ENCODE measurements at places on chromosomes 7 and 10.

DNA sequence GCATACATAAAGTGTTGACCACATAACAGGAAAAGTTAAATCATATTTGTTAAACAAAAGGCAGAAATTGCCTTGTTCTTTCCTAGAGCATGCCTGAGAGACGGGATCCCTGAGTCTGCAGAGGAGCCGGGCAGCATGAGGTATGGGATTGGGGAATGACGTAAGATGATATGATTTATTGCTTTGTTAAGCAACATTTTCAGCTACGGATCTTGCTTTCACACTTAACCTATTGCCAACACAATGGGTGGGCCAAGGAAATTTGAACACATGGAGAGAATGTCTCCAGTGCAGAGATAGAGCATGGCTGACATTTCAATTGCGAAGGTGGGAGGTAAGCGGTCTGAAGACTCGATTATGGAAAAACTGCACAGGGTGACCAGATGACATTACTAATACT lies 76.7 kb downstream of the EMX2 start:
- no peak for DNase-seq
- H3K4me3 ChIP-seq: no peak overlapping the region
- H3K4me1 ChIP-seq: no peaks in the 10 kb centered on the region
- H3K27ac ChIP-seq: no peak overlapping the region

- no peaks in the 10 kb centered on the region for H3K27me3 ChIP-seq
- H3K4me1 ChIP-seq: no peaks in the 10 kb centered on the region
- H3K36me3 ChIP-seq: no peaks in the 10 kb centered on the region
- no peak overlapping the region for H3K4me3 ChIP-seq
- DNase-seq: no peak
Measured at GRCh38 chr10:48472501-48473069, 132.3 kb downstream of the ARHGAP22 start.

DNA sequence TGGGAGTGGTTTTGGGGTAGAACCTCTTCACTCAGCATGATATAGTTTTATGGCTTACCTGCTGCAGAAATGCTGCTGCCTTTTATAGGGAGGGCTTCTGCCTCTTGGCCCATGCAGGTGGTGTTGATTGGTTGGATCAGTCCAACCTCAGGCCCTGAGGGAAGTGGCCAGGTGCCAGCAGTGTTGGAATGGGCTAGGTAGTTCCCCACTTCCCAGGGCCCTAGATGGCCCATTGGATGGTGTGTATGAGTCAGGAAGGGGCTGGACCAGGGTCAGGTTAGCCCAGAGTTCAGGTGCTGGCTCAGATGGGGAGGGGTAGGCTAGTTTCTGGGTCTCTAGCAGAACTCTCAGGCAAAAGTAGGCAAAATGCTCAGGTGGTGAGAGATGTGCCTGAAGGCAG lies 455.5 kb downstream of the CCSER2 start:
- no peak overlapping the region for H3K4me3 ChIP-seq
- DNase-seq: no peak
- H3K4me1 ChIP-seq: no peaks in the 10 kb centered on the region
- H3K27me3 ChIP-seq: no peaks in the 10 kb centered on the region

DNA sequence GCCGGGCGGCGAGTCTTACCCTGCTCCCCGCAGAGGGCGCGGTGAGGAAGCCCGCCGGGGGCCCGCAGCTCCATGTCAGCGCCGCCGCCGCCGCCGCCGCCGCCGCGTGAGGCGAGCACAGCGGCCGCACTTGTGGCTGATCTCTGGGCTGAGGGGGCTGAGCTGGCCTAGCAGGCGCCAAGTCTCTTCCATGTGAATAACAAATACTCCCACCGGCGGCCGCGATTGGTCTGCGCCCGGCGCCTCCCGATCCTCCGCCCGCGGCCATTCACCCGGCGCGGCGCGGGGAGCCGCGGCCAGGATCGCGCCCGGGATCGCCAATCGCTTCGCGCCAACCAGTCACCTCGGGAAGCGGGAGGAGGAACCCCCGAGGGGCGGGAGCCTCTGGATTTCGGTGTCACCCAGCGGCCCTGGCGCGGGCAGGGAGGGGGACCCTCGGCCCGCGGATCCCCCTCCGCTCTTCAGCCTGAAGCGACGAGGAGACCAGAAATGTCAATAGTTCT lies at the start of gene GRM8:
Gene GRM8, minus strand, starts transcription at position 164 of the 503 bp plus-strand sequence.
- peaks cover 32% of the 10 kb centered on the region for H3K4me1 ChIP-seq
- H3K4me3 ChIP-seq: peak within 1 kb of the TSS; percentile 64
- no peak for DNase-seq

DNA sequence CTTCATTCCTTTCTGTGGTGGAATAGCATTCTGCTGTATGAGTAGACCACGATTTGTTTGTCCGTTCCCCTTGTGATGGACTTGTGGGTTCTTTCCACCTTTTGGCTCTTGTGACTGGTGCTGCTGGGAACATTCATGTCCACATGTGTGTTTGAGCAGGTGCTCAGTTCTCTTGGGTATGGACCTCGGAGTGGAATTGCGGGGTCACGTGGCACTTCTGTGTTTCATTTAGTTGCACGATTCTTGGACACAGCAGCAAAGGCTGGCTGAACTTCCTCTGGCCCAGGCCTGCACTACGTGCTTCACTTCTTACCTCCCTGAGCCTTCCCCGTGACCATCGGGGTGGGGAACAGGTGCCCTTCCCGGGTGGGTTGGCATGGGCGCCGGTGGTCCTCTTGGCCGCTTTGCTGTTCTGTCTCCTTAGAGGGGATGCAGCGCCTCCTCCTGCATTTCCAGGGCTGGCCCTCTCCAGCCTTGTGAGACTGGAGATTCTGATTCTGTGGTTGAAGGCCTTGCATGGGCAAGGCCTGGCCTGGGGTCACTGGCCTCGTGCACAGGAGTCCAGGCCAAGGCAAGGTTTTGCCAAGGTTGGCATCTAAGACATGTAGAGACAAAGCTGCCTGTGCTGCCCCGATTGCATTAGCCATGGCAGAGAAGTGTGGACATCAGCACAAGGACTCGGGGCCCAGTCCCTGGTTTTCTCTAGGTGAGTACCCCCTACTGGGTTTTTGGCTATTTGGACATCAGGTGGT lies 25.1 kb downstream of the DOCK1 start:
- DNase-seq: no peak
- no peaks in the 10 kb centered on the region for H3K4me1 ChIP-seq
- H3K27me3 ChIP-seq: no peaks in the 10 kb centered on the region
- no peak overlapping the region for H3K27ac ChIP-seq
- peaks cover 7% of the 10 kb centered on the region for H3K36me3 ChIP-seq

DNA sequence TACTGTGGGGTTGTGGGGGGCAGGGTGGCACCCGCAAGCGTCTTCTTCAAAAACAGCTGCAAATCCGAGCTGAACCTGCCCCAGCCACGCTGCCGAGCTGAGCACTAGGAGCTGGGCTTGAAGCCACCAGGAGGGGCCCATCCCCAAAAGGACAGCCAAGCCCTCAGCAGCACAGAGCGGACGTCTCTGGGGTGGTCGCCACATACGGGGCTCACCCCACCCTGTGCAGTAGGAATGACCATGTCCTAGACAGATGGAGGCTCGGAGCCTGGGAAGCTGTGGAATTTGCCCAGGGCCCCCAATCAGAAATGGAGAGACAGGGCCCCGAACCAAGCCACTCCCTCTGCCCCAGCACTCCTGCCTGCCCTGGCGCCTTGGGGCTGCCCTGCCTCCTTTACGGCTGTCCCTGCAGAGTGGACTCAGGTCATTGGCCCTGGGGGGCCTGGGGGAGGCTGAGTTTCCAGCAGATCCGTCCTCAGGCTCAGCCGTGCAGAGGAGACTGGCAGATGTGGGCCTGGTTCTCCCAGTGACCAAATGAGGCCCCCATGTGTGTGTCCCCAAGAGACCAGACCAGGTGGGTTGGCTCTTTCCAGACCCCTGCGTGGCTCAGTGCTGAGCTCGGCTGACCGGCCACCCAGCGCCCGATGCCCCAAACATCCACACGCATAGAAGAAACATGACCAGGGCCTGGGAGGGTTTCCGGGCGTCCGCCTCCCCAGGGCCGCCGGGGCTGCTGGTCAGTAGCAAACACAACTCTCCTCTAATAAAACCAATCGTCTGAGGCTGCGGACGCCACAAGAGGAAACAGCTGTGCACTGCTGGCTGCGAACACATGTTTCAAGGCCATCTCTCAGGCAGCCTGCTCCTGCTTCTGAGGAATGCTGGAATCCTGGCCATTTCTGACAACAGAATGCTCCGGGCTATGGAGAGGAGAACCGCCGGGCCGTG lies 54.9 kb downstream of the PDGFA start:
- H3K36me3 ChIP-seq: no peaks in the 10 kb centered on the region
- no peaks in the 10 kb centered on the region for H3K27me3 ChIP-seq
- no peak overlapping the region for H3K27ac ChIP-seq
- H3K4me3 ChIP-seq: no peak overlapping the region
- H3K4me1 ChIP-seq: peaks cover 15% of the 10 kb centered on the region
- DNase-seq: peak; percentile 72

GRCh38 chr7:37988721-37989650 lies 68.5 kb downstream of the EPDR1 start:
- H3K4me3 ChIP-seq: no peak overlapping the region
- no peak for DNase-seq
- H3K27me3 ChIP-seq: no peaks in the 10 kb centered on the region

DNA sequence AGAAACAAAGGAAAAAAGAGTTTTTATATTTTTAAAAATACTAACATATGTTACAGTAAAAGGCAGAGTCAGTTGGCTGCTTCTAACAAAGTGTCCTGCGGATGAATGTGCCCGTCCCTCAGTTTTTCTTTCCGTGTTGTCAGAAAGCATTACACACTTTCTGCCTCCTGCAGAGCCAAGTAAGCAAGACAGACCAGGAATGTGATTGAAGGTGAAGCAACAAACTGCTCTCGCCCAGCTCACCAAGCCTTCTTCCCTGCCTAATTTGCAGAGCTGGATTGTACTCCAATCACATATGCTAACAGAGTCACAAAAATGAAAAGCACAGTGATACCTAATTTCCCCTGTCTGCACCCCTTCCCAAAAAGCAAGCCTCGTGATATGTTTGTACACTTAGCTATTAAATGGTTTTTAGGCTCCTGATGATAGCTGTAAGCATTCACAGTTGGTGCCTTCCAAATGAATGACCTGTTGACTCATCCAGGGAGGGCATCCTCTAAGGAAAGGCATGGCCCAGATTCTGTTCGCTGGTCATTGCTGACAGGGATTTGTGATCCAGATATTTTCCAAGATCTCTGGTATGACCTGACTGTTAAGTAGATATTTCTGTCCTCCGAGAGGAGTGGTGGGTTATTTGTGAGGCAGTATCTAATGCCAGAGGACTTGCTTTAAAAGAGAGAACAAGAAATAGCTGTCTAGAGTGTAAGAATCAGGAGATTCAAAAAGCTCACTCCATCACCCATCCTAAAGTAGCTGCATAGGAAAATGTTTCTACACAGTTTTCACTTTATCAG lies 187.3 kb upstream of the PLXDC2 start:
- no peak for DNase-seq
- no peaks in the 10 kb centered on the region for H3K27me3 ChIP-seq
- peaks cover 7% of the 10 kb centered on the region for H3K4me1 ChIP-seq
- no peaks in the 10 kb centered on the region for H3K36me3 ChIP-seq

DNA sequence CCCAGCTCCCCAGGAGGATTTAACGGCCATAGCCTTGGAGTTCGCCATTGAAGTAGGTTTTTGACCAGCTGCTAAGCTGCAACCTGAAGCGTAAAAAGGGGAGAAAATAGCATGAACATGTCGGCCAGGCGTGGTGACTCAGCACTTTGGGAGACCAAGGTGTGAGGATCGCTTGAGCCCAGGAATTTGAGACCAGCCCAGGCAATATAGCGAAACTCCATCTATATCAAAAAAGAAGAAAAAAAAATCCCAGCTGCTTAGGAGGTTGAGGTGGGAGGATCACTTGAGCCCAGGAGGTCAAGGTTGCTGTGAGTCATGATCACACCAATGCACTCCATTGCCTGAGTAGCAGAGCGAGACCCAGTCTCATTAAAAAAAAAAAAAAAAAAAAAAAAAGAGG lies 32.2 kb upstream of the MCU start:
- no peak overlapping the region for H3K4me3 ChIP-seq
- H3K36me3 ChIP-seq: no peaks in the 10 kb centered on the region

- H3K4me1 ChIP-seq: peaks cover 7% of the 10 kb centered on the region
- no peaks in the 10 kb centered on the region for H3K27me3 ChIP-seq
- no peak overlapping the region for H3K27ac ChIP-seq
- no peaks in the 10 kb centered on the region for H3K36me3 ChIP-seq
- H3K4me3 ChIP-seq: no peak overlapping the region
Measured at GRCh38 chr7:74280985-74281384, 8.2 kb upstream of the CLIP2 start.

DNA sequence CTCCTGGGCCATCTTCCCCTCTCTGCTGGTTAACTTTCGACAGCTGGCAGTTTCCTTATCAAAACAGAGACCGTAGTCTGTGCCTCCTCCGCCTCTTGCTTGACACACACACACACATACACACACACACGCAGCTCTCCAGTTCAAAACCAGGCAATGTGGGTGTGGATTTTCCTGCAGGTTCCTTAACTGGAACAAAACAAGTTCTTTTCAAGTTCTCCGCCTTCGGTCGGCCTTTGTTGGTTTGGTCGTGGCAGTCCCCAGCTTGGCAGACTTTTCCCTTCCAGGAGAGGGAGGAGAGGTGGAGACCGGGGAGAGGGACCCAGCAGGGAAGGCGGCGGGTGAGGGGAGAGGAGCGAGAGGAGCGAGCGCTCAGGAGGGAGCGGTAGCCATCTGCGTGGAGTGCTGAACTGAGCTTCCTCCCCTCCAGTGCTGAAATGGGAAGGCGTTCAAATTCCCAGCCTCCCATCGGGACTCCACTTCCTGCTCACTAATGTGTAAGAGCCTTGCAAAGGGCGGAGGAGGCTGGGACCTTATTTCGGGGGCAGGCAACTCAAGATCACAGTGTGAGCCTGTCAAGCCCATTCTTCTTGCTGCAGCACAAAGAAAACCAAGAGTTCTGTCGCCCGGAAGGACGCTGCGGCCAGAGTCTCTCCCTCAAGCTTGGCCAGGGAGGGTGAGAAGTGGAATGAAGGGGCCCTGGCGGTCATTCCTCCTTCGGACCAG lies 120.6 kb downstream of the PRPF18 start:
- H3K4me3 ChIP-seq: peak overlapping the region; percentile 24
- peak; percentile 93 for DNase-seq
- peak overlapping the region; percentile 85 for H3K27ac ChIP-seq
- H3K36me3 ChIP-seq: no peaks in the 10 kb centered on the region
- H3K27me3 ChIP-seq: no peaks in the 10 kb centered on the region

GRCh38 chr7:2666588-2667250 lies 21.3 kb upstream of the AMZ1 start:
- no peak for DNase-seq
- no peak overlapping the region for H3K27ac ChIP-seq
- H3K4me3 ChIP-seq: no peak overlapping the region
- H3K27me3 ChIP-seq: no peaks in the 10 kb centered on the region
- H3K36me3 ChIP-seq: no peaks in the 10 kb centered on the region
- peaks cover 23% of the 10 kb centered on the region for H3K4me1 ChIP-seq

DNA sequence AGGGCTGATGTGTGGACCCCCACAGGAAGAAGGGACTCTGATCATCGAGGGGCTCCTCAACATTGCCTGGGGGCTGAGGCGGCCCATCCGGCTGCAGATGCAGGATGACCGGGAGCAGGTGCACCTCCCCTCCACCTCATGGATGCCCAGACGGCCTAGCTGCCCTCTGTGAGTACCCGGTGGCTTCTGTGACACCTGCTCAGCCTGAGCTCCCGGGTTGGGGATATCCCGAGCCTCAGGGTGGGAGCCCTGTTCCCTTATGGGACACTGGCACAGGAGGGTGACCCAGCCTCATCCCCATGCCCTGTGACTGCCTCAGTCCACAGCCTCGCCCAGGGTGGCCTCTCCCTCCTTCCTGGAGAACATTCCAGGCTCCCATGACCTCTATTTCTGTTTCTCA lies 3.9 kb upstream of the DEPP1 start:
- no peak overlapping the region for H3K4me3 ChIP-seq
- DNase-seq: no peak
- peak overlapping the region; percentile 81 for H3K27ac ChIP-seq
- peaks cover 69% of the 10 kb centered on the region for H3K36me3 ChIP-seq

- no peak overlapping the region for H3K27ac ChIP-seq
- peaks cover 37% of the 10 kb centered on the region for H3K27me3 ChIP-seq
- H3K36me3 ChIP-seq: no peaks in the 10 kb centered on the region
- H3K4me3 ChIP-seq: no peak overlapping the region
Measured at GRCh38 chr10:100717166-100717565, 28.2 kb upstream of the PAX2 start.

All from heart left ventricle (tissue), 16 donors.